MCF 10A (cell line): ENCODE measurements at places on chromosomes 3 and 15.

DNA sequence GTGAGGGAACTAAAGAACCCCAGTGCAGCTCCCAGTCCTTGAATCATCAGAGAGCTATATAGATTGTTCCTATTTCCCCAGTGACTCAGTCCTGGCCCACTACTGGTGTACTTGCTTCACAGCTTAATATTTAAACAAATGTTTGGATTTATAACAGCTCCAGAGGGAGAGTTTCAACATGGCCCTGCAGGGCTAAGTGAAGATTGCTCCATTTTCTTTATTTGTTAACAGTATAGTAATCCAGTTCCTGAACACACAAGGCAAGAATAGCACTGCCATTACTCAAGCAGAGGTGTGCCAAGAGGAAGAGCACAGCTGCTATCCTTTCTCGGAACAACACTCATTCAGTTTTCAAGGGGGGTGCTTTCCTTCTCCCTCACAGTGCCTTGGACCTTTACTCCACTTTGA lies 6.5 kb downstream of the SQOR start:
- peak; percentile 97 for DNase-seq

DNA sequence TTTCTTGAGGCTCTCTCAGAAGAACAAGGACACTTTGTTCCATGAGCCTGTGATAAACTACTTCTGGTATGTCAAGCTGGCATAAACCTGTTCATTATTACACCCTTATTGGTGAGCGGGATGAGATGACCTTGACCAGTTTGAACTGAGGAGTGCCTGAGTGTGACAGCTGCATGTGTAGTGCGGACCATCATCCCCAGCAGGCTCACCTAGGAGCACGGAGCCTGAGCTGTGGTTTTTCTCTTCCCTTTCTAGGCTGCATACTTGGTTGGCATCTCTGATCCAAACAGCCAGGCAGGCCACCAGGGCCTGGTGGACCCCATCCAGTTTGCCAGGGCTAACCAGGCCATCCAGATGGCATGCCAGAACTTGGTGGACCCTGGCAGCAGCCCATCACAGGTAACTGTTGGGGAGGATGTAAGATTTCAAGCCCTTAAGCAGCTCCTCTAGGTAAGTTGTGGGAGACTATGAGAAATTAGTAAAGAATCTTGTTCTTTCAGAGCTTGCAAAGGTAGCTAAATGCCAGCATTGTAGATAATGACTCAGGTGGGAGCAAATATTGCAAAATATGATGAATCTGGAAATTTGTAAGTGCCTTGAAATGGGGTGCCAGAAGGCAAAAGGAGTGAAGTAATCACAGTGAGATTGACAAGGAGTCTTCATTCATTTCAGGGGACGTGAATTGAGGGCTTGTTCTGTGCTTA lies 288.9 kb upstream of the TPM1 start:
- peak; percentile 57 for DNase-seq

GRCh38 chr3:127688416-127689265 lies 15.9 kb downstream of the ABTB1 start:
- DNase-seq, result no peak

DNA sequence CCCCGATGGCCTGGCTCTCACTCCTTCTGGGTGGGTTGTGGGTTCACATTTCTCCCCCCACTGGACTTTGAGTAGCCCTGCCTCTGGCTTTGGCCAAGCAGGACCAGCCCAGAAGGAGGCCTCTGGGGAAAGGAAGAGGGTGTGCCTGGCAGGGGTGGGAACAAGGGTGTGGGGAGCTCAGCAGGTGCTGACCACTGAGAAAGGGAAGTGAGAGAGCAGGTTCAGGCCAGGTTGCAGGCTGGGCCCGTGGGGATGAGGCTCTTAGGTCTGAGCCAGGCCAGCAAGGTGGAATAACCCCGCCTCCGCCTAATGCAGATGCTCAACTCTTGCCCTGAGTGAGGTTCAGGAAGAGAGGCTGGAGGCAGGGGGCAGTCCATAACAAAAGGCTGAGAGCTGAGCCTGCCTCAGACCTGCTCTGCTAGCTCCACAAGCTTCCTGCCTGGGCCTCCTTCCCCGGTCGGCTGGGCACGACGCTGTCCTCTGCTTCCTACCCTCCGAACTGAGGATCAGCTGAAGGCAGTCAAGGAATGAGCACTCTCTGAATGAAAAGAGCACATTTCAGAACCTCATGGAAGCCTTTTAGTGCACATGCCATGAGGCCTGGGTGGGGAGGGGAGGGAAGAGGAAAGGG lies 82.7 kb downstream of the TLE3 start:
- no peak for DNase-seq

GRCh38 chr15:65987100-65987499 lies 117.8 kb downstream of the RAB11A start:
- no peak for DNase-seq

- DNase-seq, result no peak
Measured at GRCh38 chr3:53132347-53132746, 2.1 kb upstream of the RFT1 start.

DNA sequence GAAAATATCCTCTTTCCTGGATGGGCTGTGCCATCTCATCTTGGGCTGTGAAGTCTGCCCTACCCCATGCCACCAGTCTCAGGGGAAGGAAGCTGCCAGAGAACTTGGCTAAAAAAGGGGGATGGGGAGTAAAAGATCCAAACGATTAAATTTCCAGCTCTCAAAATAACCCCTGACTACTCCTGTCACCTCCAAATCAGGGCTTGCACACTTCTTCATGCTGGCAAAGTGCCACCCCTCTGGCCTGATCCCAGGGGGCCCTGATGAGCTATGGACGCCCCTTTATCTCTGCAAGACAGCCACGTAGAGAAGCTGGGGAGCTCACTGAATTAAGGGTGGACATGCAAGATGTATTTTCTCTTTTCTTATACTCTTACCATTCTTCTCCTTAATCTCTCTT lies 1.2 kb upstream of the MLF1 start:
- no peak for DNase-seq

DNA sequence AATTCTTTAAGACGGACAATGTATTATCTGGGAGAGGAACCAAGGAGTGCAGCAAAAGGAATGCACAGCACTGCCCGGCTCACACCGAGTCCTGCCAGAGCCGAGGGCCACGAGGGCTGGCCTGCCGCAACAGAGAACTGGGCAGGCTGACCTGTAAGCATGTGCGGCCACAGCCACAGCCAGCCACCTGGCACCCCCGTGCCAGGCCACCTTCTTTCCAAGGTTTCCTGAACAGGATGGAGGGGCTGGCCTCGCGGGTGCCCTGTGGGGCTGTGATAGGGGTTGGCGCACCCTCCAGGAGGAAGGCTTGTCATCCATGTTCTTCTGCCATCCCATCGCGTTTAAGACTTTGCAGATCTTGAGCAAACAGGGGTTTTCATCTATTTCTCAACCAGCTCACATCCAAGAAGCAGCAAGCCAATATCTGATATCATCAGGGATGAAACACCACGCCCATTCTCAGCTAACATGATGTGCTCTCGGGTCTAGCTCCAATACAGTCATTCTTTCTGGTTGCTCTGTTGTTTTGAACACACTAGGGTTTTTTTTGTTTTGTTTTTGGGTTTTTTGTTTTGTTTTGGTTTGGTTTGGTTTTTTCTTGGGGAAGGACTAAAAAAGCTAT lies 10.2 kb downstream of the CA12 start:
- peak; percentile 73 for DNase-seq

GRCh38 chr3:57556459-57557084 lies 498 bp downstream of the PDE12 start:
- DNase-seq, result no peak

GRCh38 chr3:19264424-19264823 lies 116.1 kb downstream of the KCNH8 start:
- DNase-seq, result no peak

DNA sequence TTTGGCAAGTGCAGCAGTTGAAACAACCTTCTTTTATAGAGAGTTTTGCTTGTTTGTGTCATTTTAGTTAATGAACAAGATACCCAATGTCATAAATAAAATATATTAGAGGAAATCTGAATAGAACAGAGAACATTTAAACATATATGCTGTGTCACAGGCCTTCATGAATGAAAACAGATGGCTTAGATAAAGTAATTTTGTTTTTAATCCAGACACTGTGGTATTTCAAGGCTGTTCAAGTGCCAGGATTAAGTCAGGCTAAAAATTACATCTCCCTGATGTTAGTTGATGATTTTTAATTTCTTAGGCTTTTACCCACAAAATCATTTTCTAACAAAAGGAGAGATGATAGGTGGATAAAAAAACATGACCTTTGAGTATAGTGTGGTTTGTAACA lies 4.9 kb upstream of the ACKR4 start:
- no peak for DNase-seq

DNA sequence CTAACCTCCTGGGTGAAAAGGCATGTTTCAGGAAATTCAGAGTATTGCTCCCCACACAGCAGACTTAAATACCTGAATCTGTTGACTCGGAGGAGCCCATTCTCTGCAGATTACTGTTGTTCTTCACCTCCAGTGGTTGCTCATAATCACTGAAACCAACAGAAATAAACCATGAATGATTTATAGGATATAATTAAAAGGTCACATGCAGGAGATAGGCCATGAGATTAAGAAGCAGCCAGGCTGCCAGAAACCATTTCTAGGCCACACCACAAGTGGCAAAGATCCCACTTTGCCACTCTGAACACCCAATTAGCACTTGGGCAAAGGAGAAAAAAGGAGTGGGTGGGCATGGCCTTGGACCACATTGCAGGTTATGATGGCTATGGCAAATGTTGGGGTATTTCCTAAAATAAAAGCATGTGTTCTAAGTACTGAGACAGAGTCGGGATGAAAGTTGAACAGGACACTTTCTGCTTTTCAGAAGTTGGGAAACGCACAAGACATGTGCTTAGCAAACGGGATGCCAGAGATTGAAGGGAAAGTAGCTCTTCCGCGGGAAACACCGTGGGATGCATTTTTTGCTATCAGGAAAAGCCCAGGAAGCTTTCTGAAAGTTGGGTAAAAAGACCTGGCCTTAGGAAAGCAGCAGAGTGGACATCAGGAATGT lies 1.5 kb downstream of the CDC25A start:
- peak; percentile 34 for DNase-seq

- peak; percentile 50 for DNase-seq
Measured at GRCh38 chr3:123816673-123817207, 67.4 kb downstream of the MYLK start.

- DNase-seq, result no peak
Measured at GRCh38 chr3:32951410-32951811, at the start of gene CCR4. TSS of gene CCR4 (plus strand) at chr3:32951644. CDS start at chr3:32953423, 1,779 bp downstream.

DNA sequence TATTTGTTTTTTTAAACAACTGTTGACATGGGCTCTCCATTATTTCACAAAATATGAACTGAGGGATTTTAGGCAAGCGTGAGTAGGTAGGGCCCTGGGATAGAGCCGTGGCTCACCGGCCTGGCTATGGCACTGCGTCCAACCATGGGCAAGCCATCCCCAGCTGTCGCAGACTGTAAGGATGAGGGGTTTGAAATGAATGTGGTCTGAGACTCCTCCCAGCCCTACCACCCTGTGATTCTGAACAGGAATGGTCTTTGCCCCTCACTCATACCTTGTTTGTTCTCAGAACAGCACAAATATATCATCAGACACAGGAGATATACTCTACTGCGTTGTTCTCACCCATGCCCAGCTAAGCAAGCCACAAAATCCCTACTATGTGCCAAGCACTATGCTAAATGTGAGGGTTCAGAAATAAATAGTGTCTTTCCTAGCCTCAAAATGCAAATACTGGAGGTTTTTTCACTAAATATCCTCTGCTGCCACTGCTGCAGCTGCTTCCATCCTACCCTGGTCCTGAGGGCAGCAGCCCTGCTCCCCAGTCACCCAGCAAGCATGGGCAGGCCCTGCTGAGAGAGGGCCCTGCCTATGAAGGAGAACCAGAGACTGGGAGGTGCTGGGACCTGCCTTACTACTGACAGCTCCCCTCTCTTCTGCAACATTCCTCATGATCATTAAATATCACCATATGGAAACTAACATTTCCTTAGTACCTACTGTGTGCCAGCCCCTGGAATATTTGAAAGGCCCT lies 102.8 kb downstream of the XXYLT1 start:
- DNase-seq, result no peak

- no peak for DNase-seq
Measured at GRCh38 chr3:27680517-27681246, 41.4 kb downstream of the EOMES start.

- no peak for DNase-seq
Measured at GRCh38 chr3:40642812-40643211, 118.1 kb downstream of the ZNF621 start.

DNA sequence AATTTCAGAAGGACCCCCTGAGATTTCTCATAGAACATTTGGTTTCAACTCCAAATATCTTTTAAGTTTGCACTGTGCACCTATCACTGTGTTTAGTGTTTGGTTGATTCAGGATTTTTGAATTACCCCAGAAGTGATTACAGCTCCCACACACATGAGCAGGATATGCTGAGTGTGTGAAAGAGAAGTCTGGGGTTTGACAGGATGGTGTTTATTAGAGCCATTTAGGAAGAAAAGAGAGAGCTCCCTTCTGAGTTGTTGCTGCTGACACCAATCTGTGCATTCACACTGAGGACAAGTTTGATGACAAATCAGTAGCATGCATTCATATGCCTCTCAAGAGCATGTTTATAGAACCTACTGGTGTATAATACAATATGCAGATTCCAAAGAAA lies 118.1 kb downstream of the RPL22L1 start:
- DNase-seq, result no peak

- no peak for DNase-seq
Measured at GRCh38 chr15:72229947-72230196, 1.1 kb downstream of the PKM start.

GRCh38 chr3:12903000-12903800 lies 61.8 kb upstream of the RPL32 start:
- DNase-seq, result no peak

- DNase-seq, result no peak
Measured at GRCh38 chr3:179174316-179174715, 26.2 kb downstream of the PIK3CA start.

- no peak for DNase-seq
Measured at GRCh38 chr3:37435572-37435971, 261.2 kb upstream of the LRRFIP2 start.

DNA sequence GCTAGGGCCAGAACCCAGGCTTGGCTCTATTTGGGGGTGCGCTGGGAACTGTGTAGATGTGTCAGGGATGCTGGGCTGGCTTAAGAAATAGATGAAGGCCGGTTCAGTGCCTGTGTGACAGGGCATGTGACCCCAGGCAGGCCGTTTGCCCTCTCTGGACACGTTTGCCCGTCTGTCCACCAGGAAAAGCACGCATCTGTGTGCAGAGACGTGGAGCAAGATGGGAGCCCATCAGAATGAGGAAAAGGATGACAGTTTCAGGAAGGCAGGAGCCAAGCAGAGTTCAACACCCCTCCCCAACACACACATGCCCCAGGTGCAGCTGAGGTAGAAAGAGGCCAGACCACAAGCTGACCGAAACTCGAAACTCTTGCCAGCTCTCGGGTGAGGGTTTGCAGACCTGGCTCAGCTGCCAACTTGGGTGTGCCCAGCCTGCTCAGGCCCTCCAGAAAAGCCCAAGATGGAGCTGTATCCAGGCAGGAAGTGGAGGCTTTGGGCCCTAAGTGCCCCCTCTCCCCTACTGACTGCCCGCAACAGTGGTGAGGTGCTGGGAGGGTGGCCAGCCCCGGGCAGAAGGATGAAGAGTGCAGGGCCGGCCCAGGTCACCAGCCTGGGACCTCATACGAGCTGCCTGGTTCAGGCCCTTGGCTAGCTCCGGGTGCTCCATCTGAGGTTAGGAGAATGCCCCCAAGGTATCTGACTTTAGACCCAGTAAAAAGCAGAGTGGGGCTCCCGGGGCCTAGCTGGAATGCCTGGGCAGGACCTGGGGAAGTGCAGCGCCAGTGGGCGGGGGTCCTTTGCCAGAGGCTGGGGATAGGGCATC lies 10.2 kb upstream of the MESP1 start:
- DNase-seq, result peak; percentile 79

- no peak for DNase-seq
Measured at GRCh38 chr3:15501126-15501525, 20.4 kb downstream of the COLQ start.

- DNase-seq, result no peak
Measured at GRCh38 chr3:40516201-40516600, 8.6 kb upstream of the ZNF621 start.

GRCh38 chr3:127758013-127758412 lies 64.3 kb downstream of the MGLL start:
- DNase-seq, result no peak
